ENCODE measurements at places on chromosomes 12 and 14. TPM values are rescaled to one million over a fixed set of nuclear protein-coding genes. Genes with fewer than 3 reads are reported as not detected.

GRCh38 chr12:103561174-103561573 is 25.9 kb upstream of the STAB2 start:
- no peak for DNase-seq

DNA sequence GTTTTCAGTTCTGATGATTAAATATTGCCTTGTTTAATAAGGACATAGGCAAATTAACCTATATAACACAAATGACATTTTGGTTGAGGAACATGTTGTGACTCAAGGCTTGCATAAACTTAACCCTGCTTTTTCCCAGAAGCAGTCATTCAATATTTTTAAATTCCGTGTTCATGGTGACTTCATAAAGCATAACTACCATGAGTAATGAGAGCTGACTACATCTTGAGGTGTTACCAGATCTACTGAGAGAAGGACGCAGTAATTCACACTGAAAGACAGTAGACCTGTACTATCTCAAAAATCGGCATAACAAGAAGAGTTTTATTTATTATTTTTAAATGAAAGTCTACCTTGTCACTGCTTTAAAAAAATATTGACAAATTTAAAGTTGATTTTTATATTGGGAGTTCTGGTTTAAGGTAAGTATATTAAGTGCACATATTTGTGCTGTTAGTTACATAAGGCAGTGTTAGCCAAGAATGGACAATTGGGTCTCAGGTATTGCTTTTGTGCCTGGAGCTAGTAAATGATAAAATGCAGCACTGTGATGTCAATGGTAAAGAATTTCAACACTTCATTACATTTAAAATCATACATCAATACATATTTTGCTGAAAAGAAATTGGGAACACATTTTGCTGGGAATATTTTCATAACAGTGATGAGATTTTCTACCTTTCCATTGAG is 1198.5 kb downstream of the FSCB start:
- DNase-seq = no peak

DNA sequence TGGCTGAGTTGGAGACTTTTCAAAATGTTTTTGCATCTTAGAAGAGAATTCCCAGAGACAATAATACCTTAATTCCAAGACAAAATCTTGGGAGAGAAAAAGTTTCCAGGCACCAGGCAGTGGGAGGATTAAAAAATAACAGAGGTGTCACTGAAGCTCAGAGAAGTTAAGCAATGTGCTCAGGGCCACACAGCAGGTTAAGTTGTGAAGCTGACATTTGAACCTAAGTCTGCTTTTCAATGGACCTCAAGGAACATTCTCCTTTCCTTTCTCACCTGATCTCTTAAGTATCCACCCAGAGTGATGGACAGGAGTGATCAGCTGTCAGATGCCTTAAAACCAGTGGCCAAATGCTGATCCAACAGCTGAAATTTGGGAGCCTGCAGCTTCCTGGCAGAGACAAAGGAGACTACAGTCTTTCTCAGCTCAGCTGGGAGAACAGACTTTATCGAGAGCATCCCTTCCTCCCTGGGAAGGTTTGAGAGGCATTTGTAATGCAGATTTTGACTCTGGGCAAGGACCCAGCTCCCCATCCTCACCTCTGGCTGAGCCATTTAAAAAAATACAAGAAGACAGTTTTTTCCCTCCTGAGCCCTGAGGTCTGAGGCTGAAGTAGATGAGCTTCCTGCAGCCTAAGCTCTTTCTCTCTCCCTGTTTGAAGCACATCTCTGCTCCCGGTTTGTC is 174.9 kb upstream of the RPH3A start:
- no peak for DNase-seq

GRCh38 chr14:65299826-65300225 is 112.7 kb upstream of the FUT8 start:
- DNase-seq = no peak

DNA sequence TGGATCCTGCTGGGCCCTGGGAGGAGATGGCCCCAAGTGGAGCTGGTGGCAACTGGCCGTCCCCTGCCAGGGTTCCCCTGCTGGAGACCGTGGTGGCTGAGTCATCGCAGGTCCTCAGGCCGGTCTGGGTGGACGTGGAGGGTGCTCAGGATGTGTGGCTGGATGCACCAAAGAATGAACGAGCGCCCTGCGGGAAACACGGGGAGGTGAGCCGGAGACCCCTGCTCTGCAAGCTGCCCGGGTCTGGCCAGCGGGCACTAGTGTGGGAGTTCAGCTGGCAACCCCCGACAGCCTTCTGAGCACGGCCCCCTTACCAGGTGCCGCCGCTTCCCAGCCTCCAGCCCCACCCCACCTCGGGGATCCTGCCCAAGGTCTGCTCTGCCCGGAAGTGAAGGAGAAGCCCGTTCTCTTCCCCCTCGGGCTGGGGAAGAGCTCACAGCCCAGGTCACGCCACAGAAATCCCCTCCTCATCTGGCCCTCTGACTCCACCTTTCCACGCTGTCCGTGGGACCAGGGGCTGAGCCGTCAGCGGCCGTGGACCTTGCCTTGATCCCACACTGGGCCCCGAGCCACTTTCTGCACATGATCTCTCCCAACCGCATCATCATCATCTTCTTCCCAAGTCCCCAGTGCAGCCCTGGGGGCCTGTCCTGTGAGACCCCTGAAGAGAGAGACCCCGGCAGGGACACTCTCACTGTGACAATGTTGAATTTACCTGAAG is 165.5 kb downstream of the KIF26A start:
- no peak for DNase-seq

DNA sequence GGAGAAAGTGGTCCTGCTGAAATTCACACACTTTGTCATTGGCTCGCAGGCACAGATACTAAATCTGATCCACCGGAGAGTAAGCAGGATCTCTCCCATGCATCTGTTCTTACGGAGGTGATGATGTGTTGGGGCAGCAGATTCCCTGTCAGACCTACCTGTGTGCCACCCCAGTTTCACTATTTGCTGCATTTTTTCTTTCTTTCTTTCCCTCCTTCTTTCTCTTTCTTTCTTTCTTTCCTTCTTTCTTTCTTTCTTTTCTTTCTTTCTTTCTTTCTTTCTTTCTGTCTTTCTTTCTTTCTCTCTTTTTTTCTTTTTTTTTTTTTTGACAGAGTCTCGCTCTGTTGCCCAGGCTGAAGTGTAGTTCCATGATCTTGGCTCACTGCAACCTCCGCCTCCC is 37.4 kb downstream of the WSCD2 start:
- no peak for DNase-seq

DNA sequence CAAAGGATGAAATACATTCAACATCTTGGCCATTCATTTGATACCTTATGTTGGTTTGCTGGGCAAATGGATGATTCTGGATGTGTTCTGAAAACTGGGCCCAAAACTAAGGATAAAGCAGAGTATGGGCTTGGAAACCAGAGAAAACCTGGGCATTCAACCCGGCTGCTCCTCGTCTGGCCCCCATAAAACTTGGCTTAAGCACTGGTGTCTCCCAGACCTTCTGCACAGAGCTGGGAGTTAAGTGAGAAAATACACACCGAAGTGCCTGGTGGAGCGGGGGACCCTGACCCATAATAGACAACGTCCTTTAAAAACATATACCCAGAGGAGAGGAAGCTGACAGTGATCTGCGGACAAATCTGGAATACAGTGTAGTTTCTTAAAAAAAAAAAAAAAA is 112.5 kb downstream of the FOXN3 start:
- no peak for DNase-seq

DNA sequence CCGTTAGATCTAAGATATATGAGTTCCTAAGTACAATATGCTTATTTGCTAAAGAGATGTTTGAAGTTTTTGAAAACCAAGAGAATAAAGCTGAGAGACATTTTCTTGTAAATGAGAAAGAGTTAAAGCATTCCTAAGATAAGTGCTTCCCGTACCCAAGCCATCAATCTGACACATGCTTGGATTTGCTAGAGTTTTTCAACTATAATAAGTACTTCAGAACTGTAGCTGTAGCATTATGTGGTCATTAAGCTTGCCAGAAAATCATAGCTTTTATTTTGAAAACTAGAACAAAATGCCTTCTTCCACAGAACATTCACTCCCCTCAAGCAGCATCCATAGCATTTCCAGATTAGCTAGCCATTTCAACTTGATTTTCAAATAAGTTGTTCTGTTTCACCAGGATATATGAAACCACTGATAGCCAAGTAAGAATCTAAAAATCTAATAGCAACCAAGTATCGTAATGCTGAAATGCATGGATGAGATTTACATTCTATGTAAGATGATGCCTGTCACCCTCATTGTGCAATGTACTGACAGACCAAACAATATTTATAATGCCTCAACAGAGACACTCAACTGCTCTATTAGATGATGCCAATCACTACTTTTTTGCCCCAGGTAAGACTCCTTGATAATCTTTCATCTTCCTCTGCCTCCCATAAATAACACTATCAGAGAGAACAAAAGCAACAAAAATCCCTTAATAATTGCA is 8.0 kb downstream of the SNW1 start:
- DNase-seq = no peak

DNA sequence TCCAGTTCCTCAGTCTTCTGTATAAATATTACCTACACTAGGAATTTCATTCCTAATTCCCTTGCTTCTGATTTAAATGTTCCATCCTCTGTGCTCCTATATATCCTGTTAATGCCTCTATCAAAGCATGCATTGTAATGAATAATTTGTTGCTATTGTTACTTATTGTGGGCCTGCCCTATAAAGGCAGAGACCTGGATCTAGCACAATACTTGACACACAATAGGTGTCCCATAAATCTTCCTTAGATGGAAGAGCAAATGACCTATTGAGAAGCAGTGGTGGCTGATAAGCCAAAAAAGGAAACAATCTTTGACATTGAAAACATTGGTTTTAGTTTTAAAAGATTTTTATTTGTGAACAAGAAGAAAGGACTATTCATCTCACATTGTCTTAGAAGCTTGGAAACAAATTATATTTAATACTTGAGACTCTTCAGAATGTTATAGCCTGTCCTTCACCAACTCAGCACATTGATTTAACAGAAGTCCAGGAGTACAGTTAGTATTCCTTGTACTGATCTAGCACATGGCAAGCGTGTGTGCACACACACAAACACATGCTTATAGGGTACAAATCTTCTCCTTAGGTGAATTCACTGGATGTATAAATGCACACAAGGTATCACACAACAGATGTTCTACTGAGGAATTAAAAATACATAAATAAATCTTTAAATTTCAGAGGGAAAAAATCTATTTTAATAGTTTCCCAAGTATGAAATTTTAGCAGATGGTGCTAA is 135.9 kb downstream of the DUSP6 start:
- no peak for DNase-seq

Gene TCP11L2
- total RNA-seq = 6.8 TPM

Gene GPR132
- total RNA-seq = 47.4 TPM

Gene BCAT1
- 48.3 TPM for total RNA-seq

Gene IRAK4
- total RNA-seq = 40.4 TPM

Gene INHBC
- total RNA-seq = not detected
